ENCODE measurements at places on chromosomes 7 and 10.
A peak's percentile ranks its signal among the peaks of the same experiment; 100 is the strongest.

DNA sequence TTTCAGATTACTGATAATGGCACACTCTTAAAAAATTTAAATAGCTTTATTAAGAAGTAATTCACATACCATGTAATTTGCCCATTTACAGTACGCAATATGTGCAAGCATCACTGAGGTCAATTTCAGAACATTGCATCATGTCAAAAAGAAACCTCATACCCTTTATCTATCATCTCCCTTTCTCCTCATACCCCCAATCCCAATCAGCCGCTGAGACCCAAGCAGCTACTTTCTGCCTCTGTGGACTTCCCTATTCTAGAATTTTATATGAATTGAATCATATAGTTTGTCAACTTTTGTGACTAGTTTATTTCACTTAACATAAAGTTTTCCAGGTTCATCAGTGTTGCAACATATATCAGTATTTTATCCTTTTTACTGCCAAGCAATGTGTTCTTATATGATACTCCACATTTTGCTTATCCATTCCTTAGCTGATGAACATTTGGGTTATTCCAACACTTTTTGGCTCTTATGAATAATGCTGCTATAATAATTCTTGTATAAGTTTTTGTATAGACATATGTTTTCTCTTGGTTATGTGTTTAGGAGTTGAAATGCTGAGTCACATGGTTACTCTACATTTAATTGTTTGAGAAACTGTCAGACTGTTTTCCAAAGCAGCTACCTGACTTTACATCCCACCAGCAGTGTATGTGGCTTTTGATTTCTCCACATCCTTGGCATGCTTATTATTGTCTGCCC is 26.9 kb upstream of the TPK1 start:
- no peak for DNase-seq

DNA sequence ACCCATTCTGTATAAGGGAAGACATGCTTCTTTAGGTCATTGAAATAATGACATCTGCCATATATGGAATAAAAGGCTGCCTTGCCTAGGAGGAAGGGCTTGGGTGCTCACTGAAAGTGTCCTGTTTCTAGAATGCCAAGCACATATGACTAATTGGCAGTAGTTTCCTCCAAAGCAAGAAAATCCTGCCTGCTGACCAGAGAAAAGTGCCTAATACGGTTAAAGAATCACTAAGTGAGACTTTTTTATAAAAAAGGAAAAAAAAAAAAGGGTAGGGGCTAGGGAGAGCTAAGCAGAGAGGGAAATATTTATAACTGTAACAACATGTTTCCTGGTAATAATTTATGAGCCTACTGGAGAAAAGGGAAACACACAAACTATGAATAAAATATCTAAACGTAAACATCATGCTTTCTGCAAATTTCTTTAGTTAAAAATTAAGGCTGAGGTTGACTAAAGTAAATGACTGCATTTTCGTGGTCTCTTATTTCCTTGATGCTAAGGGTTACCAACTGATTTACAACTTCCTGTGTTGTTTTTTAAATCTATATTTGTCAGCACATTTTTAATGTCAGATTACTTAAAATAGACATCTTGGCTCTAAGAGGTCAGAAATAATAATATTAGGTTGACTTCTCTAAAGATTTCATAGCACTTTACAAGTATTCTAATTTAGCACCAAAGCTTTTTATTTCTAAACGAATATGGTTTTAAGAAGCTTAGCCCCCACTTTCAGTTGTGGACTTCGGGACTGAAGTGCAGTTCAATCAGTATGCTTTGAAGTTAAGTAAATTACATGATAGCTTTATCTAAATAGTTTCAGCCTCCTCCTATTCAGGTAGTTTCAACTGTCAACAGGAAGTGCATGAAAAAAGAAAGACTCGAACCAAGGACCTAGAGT is 89.6 kb downstream of the CABCOCO1 start:
- DNase-seq, result peak; percentile 52

- DNase-seq, result no peak
These were observed 537.9 kb downstream of the ANKRD7 start for GRCh38 chr7:118762451-118762850.

GRCh38 chr10:6145166-6145987 is 56.5 kb downstream of the RBM17 start:
- DNase-seq, result no peak

- peak; percentile 27 for DNase-seq
These were observed 74.3 kb upstream of the MKX start for GRCh38 chr10:27819781-27820531.

DNA sequence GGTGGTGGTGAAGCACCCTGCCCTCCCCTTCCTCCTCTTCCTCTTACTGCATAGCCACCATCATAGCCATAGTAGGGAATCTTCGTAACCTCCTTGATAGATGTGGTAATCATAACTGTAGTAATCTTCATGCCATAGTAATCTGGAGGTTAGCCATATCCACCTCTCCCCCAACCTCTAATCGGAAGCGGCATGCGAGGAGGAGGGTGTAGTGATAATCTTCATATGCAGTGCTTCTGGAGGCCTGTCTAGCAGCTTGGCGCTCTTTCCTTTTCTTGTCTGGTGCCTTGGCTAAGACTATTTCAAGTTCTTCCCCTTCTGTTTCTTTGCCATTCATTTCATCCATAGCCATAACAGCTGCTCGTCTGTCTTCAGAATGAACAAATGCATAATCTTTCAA is 90.9 kb downstream of the MLLT10 start:
- no peak for DNase-seq

DNA sequence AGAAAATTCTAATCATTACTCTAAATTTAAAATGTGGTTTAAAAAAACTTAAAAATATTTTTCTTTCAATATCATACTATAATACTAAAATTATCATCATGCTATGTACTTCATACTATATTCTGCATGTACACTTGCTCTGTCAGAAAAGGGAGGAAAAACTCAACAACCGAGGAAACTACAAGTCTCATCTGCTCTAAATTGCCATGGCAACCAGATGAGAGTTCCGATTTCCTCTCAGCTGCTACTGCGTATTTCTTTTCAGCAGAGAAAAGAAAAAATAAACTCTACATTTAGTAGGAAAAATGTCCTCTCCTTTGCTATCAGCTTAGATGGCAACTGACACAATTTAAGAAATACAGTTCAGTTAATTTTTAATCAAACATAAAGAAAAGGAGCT is 178.9 kb downstream of the SRPK2 start:
- no peak for DNase-seq

DNA sequence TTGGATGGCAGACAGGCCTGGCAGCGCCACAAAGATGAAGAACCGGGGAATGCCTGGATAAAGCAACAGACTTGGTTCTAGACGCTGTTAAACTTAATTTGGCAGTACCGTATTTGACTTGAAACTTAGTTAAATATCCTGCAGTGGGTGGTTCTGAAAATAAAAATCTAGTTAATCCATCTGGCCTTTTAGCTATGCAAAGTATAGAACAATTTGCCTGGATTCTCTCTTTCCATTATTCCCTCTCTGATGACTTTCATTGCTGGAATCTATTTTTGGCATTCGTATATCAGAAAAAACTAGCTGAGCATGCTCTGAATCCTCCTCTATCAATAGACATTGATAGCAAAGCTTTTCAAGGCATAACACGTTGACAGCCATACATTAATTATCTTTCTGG is 203.6 kb downstream of the MACC1 start:
- DNase-seq, result no peak

- no peak for DNase-seq
These were observed 168.2 kb upstream of the IGFBP3 start for GRCh38 chr7:46089281-46089680.

GRCh38 chr7:2510909-2511768 is 8.4 kb upstream of the LFNG start:
- no peak for DNase-seq

GRCh38 chr7:140922741-140923345 is 1.9 kb downstream of the BRAF start:
- no peak for DNase-seq

DNA sequence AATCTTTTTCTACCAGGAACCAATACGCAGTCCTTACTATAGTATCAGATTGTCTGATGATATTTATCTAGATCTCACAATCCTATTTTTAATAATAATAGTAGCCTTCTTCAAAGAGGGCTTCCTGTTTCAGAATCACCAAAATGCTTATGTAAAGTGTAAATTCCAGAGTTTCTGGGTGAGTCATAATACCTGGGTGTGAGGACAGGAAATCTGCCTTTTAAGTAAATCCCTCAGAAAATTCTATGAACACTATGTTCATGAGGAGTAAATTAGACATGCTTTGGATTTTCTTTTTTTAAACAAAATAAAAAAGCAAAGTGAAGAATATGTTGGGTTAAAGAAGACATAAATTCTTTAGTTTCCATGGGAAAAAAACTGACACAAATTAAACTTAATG is 20.5 kb downstream of the DKK1 start:
- no peak for DNase-seq

- no peak for DNase-seq
These were observed 9.8 kb upstream of the PARD3 start for GRCh38 chr10:34824870-34825269.

GRCh38 chr7:45643630-45644029 is 69.5 kb downstream of the ADCY1 start:
- DNase-seq, result no peak

GRCh38 chr10:112678987-112679386 is 232.0 kb downstream of the VTI1A start:
- DNase-seq, result no peak

DNA sequence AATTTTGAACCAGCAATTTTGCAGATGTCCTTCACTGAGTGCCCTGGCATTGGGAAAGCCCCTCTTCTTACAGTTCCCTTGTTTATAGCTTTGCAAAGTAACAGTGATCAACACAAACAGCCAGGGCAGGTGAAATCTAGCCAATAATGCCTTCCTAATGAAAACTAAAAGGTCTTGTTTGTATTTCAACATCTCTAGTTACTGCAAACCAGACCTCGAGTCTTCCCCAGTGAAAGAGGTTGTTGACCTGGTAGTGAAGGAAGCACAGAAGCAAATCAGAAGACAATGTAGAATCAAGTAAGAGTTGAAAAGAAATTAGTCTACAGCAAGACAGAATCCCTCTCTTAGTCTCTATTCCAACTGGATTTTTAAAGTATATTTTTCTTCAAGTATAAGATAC is 231.2 kb downstream of the SNX13 start:
- DNase-seq, result no peak

DNA sequence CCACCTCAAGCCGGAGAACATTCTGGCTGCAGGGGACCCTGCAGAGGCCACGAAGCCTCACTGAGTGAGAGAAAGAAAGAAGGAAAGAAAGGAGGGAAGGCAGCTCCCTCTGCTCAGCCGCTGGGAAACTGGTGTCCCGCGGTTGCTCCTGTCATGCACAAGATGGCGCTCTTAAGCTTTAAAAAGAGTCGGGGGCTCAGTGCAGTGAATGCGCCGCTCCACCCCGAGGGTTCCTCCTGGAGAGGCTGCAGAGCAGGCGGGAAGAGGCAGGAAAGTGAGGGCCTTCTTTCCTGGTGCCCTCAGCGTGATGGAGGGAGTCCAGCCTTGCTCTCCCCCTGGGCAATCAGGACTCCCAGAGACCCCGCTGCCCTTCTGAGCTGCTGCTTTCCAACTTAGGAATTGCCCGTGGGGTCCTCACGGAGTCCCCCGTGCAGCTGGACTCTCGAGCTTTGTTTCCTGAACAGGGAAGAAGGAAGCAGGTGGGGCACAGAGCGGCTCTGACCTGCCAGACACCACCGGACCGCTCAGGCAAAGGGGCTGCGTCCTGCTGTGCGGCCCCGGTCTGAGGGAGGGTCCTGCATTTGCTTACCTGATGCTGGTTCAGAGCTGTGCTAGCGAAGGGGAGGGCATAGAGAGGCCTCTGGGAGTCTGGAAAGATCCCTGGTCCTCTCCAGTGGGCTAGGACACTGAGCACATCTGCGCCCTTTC is 141.9 kb upstream of the MKI67 start:
- DNase-seq, result peak; percentile 17

- no peak for DNase-seq
These were observed 138.4 kb upstream of the MDFIC start for GRCh38 chr7:114783508-114783907.

DNA sequence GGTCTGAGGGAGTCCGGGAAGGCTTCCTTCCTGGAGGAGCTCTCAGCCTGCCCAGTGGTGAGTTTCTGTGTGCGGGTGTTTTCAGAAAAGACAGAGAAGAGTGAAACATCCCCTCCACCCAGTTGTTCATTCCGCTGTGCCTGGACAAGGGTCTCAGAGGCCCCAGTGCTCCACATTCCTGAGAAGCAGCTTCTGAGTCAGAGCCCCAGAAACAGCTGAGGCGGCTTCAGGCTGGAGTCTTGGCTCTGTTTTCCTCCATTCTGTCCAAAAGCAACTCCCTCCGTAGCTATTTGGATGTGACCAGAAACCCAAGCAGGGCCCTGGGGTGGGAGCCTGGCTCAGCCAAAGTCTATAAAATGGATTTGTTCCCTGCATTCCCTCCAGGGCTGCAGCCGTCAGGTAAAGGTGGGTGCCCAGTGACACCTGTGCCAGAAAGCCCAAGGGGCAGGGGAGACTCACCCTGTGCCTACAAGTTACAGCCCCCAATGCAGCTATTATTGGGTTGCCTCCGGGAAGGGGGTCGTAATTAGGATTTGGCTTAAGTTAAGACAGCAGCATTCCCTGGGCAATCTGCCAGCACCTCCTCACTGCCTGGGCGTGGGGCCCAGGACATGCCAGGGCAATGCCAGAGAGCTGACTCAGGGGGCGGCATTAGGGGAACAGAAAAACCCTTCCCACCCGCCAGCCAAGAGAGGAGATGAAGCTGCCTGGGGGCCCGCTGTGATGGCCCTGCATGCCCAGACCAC is 13.1 kb upstream of the CAMK2G start:
- peak; percentile 93 for DNase-seq
